ENCODE measurements at places on chromosomes 3 and 15.

GRCh38 chr3:56453011-56453410 lies 15.3 kb downstream of the ERC2 start:
- DNase-seq: no peak

- no peak for DNase-seq
These were observed 61.1 kb downstream of the MLH1 start for GRCh38 chr3:37054370-37054769.

DNA sequence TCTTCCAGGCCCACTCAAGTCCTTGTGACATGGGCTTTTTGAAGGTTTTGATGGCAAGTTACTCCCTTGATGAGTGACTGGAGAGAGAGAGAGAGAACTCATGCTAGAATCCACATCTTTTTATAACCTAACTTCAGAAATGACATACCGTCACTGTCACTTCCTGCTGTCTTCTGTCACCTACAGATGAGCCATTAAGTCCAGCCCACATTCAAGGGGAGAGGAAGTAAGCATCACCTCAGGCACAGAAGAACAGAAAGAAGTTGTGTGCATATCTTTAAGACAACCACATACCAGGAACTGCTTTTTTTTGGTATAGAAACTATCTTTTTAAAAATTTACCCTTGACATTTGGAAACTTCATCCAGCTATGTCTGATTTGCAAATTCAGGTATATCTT lies 16.6 kb upstream of the TXNRD3 start:
- no peak for DNase-seq

DNA sequence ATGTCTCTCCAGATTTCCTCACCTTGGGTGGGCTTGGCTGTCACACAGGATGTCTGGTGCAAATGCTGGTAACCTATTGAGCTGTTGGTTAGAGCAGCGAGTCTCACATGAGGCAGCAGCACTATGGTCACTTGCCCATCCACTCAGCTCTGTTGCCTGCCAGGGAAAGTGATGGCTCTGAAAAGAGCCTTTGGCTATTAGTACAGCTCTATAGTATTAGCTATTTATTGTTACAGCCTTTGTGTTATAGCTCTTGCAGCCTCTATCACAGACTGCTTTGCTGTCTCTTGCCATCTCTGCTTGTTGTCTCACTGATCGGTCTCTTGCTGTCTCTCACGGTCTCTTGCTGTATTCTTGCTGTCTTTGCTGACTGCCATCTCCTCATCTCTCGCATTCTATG lies 114.3 kb downstream of the MFSD1 start:
- DNase-seq: no peak

DNA sequence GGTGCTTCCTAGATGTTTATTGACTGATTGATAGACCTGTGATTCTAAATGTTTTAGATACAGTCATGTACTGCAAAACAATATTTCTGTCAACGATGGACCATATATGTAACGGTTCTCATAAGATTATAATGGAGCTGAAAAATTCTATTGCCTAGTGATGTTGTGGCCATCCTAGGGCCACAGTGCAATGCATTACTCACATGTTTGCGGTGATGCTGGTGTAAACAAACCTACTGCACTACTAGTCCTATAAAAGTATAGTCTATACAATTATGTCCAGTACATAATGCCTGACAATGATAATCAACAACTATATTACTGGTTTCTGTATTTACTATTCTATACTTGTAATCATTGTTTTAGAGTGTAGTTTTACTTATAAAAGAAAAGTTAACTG lies 46.8 kb downstream of the CHST2 start:
- DNase-seq: no peak

DNA sequence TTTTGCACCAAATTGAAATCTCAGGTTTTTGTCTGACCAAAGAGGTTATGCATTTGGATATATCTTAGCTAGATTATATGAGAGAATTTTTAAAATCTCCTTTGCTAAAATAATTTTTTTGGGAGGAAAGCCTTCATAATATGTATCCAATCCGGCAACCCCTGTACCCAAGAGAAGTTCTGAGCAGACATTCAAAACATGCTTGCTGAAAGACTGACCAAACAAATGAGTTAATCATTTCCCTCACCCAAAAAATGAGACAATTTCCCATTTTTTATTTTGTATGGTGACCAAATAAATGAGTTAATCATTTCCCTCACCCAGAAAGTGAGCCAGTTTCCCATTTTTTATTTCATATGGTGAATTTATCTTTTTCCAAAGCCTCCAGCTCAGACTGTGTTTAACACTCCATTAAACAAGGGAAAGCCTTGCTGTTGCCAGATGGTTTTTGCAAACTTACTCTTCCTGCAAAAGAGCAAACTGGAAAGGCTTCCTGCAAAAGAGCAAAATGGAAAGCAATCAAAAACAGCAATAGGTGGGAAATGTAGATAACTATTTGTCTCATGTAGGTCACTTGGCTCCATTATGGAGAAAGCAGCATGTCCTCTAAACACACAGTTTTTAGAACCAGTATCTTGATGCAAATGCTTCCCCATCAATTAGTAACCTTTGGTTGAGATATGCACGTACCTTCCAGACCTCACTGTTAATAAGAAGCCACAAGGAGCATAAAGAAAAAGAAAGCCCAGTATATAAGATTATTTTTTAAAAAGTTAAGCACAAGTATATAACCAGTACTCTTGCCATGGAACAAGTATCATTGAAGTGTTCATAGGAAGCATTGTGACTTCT lies 78.4 kb upstream of the OSTN start:
- no peak for DNase-seq

- DNase-seq: no peak
These were observed 1.2 kb downstream of the IGDCC4 start for GRCh38 chr15:65421360-65422215.

- no peak for DNase-seq
These were observed 150.9 kb upstream of the MCTP2 start for GRCh38 chr15:94080416-94080815.

DNA sequence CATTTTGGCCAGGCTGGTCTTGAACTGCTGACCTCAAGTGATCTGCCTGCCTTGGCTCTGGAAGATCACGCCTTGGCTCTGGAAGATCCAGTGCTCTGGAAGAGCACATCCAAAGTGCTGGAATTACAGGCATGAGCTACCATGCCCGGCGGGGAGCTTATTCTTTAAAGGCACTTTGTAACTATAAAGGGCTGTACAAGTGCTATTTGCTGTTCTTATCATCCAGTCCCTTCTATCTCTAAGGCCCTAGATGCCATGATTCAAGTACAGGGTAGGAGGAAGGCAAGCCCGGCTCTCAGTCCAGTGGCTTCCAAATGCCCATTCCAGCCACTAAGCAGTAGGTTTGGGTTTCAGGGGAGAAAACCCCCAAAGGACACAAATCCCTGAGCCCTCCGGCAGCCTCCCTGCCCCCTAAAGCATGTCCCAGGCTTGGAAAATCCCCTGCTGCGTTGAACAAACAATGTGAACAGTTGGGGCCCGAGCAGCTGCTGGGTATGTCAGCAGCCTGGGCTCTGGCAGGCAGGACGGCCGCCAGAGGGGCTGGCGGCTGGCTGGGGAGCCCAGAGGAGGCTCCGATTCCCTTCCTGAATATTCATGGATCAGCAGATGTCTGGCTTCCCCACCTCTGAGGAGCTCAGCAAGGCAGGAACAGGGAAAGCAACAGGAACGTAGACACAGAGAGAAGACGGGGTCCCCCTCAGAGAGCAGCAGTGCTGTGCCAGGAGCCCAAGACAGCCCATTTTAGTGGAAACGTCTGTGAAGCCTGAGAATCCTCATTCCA lies 7.7 kb downstream of the IGDCC4 start:
- peak; percentile 41 for DNase-seq

- DNase-seq: no peak
These were observed 54.7 kb downstream of the TP63 start for GRCh38 chr3:189685860-189686259.

- peak; percentile 98 for DNase-seq
These were observed 1.3 kb downstream of the KLF15 start for GRCh38 chr3:126355777-126356372.

DNA sequence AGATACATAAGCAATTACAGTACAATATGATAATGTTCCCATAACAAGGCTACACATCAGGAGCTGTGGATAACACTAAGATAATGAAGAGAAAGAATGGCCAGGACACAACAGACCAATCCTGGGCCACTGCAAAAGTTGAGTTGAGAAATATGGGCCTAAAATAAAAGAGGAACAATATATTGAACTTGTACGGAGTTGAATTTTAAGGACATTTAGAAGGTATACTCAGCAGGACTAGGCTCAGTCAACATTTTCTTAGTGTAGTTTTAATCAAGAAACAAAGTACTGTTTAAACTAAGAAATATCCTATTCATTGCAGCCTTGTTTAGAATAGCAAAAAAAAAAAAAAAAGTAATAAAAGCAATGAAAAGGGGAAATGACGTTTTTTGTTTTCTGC lies 24.3 kb downstream of the HERC1 start:
- no peak for DNase-seq

DNA sequence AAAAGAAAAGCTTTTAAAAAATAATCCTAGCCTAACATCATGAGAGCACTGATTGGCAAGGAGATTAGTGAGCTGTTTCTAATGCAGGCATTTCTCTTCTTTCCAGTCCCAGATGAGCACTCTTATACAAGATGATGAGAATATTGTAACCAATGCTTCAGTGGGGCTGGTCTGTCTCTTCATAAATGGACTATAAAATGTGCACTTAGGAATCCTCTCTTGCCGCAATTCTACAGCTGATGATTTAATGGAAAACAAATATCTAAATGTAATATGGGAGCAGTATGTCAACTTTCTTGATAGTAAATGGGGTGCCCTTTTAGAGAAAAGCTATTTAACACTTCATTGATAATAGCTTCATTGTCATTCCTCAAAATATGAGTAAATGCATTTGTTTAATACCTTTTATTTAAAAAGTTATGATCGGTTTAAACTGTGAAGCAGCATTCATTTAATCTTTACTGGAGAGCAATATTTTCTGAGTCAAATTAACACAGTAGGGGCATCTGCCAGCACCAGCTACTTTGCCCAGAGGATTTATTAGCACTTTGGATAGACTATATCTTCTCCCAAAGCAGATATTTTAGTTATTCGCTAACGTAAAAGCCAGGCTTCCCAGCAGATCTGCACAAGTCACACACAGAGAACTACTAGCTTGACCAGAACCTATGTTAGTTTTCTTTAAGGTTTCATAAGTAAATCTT lies 985.9 kb downstream of the DIPK2A start:
- DNase-seq: no peak

DNA sequence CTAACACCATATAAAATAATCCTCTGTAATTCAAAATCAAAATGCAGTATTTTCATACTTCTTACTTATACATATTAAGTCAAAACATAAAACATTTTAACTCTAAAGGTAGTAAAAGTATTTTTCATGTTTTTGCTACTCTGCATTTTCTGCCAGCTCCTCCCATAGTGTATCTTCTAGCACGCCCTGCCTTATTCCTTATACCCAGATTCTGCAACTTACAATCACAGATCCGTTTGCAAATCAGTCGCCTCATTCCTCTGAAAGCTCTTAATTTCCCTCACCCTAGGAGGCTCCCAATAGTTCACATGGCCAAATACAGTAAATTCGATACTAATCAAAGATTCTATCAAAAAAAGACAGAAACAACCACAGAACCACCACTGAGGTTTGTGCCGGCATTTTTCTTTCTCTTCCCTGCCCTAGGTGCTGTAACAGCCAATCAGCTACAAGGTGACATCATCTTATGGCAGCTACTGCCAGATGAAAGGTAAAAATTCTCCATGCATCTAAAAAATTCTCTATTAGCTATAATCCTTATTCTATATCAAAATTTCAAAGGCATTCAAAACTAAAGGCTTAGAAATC lies 72.9 kb downstream of the CLASP2 start:
- DNase-seq: peak; percentile 59

GRCh38 chr3:12935023-12935860 lies 93.9 kb upstream of the RPL32 start:
- DNase-seq: no peak

- no peak for DNase-seq
These were observed 98.7 kb downstream of the TBC1D5 start for GRCh38 chr3:17643691-17644090.

- DNase-seq: no peak
These were observed 18.5 kb downstream of the SPRED1 start for GRCh38 chr15:38271144-38271543.

- no peak for DNase-seq
These were observed 297.8 kb downstream of the SATB1 start for GRCh38 chr3:18127174-18127858.

- DNase-seq: no peak
These were observed 184.1 kb upstream of the MBNL1 start for GRCh38 chr3:152084441-152085158.

- no peak for DNase-seq
These were observed 74.6 kb upstream of the TSC22D2 start for GRCh38 chr3:150333477-150333876.

GRCh38 chr15:77527164-77527778 lies 105.4 kb downstream of the LINGO1 start:
- no peak for DNase-seq
